Stimulated activated CD4-positive, alpha-beta T cell treated with anti-CD3 and anti-CD28 coated beads, Interleukin-2, amount 100 ng/mL, for 24 hours (primary cell): ENCODE measurements at places on chromosomes 11 and 22.
A peak's percentile ranks its signal among the peaks of the same experiment; 100 is the strongest.

GRCh38 chr11:18171377-18172000 is 1.1 kb upstream of the MRGPRX4 start:
- DNase-seq = no peak

- DNase-seq = no peak
Observed at GRCh38 chr11:77173494-77173893, 45.4 kb downstream of the MYO7A start.

DNA sequence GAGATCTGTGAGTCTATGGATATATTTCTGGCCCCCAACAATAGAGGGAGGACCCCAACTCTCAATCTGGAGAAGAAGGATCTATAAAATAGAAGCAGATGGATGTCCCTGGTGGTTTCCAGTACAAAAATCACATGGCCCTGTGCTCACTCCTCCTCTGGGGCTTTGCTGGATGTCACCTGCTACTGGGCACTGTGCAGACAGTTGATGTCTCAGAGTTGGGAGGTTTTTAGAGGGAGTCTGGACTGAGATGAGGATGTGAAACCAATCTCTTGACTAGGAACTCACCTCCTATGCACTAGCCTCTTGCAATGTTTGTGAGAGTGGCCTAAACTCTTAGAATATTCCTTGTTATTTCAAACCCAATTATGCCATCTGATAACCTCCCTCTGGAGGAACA is 107.2 kb downstream of the SCN3B start:
- DNase-seq = no peak

- no peak for DNase-seq
Observed at GRCh38 chr22:38247713-38248112, 25.1 kb downstream of the TMEM184B start.

- peak; percentile 43 for DNase-seq
Observed at GRCh38 chr11:77819921-77820564, 479 bp downstream of the RSF1 start.

- no peak for DNase-seq
Observed at GRCh38 chr11:39374963-39375698, 2084.3 kb downstream of the LRRC4C start.

DNA sequence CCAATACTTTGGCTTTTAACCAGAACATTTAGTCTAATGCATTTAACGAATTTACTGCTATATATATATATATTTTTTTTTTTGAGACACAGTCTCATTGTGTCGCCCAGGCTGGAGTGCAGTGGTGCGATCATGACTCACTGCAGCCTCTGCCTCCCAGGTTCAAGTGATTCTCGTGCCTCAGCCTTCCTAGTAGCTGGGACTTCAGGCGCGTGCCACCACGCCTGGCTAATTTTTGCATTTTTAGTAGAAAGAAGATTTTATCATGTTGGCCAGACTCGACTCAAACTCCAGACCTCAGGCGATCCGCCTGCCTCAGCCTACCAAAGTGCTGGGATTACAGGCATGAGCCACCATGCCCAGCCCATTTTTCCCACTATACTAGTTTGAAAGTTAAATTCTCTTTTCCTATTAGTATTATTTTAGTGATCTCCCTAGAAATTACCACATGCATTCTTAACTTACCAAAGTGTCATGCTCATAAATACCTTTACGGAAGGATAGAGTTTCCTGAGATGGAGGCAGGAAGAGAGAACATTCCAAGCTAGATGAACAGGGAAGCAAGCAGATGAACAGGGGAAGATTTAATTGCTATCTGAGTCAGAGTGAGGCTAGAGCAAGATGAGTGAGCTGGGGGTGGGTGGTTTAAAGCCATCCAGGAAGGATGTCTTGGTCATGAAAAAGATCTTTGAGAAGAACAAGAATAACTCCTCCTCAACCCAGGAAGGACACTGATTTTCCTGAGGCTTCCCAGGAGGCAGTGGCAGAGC is 4.4 kb upstream of the PGAP2 start:
- DNase-seq = no peak

GRCh38 chr11:115672999-115673411 is 168.8 kb upstream of the CADM1 start:
- no peak for DNase-seq

- no peak for DNase-seq
Observed at GRCh38 chr11:87417951-87418350, 380.2 kb downstream of the TMEM135 start.
